CD4-positive, alpha-beta T cell treated with Interferon alpha-2 for 1 hour (primary cell): ENCODE measurements at places on chromosomes 16 and 17.
A peak's percentile ranks its signal among the peaks of the same experiment; 100 is the strongest.

DNA sequence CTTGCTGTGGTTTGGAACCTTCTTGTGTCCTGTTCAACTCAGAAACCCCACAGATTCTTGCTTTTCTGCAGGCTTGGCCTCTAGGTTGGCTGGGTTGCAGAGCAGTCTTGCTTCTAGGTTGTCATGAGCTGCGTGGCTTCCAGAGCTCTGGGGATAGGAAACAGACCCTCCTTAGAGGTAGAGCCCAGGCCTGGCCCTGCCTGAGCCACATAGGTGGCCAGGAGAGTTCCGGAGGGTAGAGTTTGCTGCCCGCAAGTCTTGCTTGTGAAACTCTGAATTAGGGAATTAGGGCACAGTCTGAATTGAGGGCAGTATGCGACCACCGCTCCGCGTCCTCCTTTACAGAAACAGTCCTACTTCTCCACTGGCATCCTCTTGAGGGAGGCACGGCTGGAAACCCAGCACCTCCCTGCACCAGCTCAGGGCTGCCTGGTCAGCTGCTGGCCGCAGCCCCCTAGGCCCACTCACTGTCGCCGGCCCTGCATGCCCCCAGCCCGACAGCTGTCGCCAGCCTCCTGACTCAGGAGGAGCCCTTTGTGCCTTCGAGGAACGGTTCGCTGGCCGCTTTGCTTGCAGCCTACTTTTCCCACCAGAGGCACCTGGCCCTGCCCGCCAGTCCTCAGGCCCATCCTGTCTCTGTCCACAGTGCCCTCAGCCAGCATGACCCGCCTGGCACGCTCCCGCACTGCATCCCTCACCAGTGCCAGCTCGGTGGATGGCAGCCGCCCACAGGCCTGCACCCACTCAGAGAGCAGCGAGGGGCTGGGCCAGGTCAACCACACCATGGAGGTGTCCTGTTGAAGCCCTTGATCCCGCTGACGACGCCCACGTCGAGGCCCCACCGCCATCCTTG is 4.3 kb upstream of the SETD6 start:
- no peak for DNase-seq

GRCh38 chr16:75251280-75252048 is at the start of gene BCAR1:
Gene BCAR1, minus strand, starts transcription at chr16:75251624. Its CDS starts 142 bp downstream, at chr16:75251482.
- no peak for DNase-seq

- DNase-seq = peak; percentile 37
Measured at GRCh38 chr17:73156166-73156840, 8.5 kb upstream of the SSTR2 start.

GRCh38 chr16:8589057-8589899 is 1.0 kb downstream of the TMEM114 start:
- no peak for DNase-seq

GRCh38 chr16:20191566-20191965 is 117.9 kb upstream of the GPR139 start:
- no peak for DNase-seq

DNA sequence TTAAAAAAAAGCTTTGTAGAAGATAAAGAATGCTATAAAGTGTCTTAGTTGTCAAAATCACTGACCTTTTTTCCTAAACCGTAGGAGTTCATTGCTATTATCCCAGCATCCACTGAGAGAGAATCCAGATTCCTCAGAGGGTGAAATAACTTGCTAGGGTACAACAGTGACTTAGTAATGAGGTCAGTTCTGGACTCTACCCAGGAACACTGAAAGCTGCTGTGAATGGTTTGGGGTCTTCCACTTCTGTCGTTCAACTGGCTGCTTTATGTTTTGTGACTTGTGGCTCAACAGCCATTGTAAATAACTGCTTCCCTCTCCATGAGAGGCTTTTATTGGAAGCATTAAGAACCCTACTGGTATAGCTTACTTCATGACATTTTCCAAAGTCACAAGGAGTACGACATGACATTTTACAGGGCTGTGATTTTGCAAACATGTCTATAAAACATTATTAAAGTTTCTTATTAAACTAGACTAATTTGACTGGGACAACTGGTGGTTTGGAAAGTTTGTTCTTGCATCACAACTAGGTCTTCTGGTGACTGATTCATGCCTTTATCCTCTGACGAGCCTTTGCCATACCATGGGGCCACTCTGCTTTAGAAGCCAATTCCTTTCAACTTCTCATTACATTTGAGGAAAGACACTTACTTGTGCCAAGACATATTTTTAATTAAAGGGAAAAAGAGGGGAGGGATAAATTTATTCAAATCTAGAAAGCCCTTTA is 92.2 kb upstream of the CDH11 start:
- DNase-seq = no peak

GRCh38 chr16:23353440-23353839 is 51.3 kb downstream of the SCNN1B start:
- DNase-seq = no peak
